ENCODE measurements at places on chromosomes 5 and 9.
A peak's percentile ranks its signal among the peaks of the same experiment; 100 is the strongest.

DNA sequence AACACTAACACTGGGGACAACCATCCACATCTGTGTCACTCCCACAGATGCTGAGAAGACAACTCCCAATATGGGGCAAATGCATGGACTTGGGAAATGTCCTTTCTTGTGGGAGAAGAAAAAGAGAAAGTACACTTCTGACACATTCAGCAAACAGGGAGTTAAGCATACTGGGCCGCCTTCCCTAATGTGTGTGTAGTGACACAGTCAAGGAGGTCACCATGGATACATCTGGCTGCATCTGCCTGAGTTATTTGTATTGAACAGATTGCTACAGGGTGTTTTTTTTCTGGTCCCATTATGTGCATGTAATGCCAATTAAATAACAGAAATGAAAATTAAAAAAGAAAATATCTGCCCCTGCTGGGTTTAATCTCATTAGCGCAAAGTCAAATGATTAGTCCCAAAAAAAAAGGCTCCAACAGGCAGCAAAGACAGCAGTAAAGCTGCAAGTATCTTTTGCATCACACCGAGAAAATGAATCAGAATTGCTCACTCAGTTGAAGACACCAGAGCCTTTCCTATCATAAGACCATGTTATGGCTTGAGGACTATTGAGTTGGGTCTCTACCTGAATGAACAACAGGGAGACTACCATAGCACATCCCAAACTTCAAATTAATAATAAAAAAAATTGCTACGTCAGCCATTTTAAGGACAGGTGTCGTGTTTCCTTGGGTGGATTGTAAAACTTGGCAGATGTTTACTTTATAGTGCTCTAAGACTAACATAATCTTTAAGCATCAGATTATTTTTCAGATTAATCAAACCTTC, 395.9 kb downstream of the DTWD2 start:
- no peak for DNase-seq

GRCh38 chr5:71790433-71790832, 71.4 kb downstream of the CARTPT start:
- no peak for DNase-seq

DNA sequence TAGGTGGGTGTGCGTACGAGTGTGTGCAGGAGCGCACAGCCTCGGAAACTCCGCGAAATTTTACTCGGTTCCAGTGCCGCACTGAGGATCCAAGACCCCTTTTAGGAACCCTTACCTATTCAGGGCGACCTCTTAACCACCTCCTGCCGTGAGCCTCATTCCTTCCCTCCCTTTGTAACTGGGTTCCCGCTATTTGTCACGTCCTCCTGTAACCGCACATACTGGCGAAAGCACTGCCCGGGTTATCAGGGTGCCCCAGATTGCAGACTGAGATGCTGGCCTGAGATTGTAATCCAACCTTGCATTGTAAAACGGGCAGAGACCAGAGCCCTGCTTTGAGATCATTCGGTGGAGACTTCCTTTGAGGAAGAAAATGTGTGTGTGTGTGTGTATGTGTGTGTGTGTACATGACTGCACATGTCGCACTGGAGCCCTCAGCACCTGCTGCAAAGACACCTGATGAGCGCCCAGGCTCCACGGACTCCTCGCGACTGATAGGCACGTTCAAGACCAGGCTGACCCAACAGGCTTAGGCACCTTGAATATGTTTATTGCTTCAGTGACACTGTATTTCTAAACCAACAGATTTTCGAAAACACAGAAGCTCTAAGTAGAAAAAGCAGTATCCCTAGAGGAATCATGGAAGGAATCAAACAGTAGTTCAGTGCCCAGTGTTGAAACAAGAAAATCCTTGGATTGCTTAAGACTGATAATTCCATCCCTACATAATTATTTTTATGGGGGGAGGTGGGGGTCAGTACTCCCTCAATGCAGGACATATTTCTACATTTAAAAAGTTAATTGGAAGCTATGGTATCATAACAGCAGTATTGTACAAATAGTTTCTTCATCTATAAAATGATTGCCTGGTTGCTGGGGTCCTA, 86.5 kb upstream of the TNFAIP8 start:
- peak; percentile 29 for DNase-seq

DNA sequence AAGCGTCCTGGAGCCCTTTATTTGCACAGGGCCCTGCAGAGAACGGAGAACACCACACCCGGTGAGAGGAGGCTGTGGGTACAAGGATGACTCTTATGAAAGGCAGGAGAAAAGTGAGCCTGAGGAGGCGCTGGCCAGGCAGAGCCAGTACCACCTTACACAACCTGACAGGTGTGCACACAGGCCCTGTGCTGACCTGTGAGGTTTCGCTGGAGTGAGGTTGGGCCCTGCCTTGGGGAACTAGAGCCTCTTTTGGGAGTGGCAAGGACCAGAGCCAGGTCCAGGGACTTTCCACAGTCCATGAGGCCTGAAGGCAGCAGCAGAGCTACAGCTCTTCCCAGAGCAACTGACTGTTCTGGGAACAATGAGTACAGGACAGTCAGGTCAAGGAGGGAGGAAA, 3.1 kb downstream of the SRD5A1 start:
- no peak for DNase-seq

DNA sequence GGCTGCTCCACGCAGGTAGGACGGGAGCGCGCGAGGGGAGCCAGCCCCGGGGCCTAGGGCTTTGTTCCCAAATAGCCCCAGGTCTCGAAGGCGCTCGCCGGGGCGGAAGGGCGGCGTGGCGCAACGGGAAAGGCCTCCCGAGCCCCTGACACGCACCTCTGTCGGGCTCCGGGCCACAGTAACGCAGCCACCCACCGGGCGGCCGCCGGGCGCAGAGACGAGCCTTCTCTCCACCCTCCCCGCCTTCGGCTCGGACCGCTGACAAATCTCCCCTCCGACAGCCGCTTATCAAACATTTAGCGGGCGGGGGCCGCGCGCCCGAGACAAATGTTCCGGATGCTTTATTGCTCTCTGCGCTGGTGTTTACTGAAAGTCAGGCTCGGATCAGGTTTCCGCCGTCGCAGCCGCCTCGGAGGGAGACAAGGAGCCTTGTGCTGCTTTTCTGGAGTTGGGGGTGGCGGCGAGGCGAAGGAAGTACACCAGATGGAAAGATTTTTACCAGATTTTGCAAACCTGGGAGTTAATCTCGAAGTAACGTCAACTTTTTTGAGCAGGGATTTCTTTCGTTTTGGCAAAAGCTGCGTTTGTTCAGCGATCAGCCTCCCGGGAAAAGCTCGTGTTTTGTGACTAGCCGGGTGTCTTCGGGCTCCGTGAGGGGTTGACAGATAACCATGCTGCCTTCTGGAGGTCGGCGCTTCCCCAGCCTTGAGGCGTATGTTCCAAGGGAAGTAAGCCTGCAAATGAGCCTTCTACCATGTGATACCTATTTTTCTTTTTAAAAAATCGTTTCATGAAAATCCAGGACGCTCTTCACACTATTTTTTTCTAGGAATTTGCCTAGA, 950 bp downstream of the RGMB start:
- peak; percentile 44 for DNase-seq

DNA sequence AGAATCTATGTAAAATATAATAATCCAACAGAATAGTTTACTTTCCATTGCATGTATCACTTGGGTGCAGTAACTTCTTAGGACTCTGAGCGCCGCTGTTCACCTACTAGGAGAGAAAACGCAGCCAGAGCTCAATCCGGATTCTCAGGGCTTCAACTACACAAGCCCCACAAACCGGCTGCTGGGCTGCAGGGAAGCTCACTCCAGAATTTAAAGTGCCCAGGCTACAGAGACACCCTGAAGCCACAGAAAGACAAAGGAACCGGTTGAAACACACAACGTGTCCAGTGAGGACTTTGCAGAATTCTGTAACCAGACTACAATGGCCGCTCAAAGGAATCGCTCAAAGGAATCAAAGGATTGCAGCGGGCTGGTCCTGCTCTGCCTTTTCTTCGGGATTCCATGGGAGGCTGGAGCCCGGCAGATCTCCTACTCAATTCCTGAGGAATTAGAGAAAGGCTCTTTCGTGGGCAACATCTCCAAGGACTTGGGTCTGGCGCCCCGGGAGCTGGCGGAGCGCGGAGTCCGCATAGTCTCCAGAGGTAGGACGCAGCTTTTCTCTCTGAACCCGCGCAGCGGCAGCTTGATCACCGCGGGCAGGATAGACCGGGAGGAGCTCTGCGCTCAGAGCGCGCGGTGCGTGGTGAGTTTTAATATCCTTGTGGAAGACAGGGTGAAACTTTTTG, at the start of gene PCDHGA10:
TSS of gene PCDHGA10 (plus strand) at position 134 of the 686 bp plus-strand sequence. CDS start at position 323, 189 bp downstream.
- DNase-seq, result peak; percentile 38

- DNase-seq, result no peak
Measured at GRCh38 chr5:133474851-133475590, 137.3 kb downstream of the FSTL4 start.

DNA sequence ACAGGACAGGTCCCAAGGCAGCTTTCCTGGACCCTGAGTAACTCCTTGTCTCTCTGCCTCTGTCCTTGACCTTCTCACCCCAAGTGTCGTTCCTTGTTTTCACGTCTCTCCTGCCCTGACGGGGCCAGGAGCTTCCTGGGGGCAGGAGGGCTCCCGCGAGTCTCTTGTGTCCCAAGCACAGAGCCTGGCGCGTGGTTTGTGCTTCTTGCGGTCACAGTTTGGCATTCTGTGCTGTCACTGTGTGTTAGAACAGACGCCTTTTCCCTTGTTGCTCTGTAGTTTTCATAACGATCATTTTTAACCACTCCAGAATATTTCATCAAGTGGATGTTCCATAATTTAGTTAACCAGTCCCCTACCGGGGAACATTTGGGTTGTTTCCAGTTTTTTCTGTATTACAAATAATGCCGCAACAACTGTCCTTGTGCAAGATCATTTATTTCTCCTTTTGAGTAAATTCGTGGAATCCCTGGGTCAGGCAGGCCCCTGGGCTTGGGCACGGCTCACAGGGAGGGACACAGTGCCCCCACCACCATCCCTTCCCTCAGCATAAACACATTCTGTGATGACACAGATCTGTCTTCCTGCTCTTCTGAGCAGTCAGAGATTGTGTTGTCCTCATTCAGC, 71.9 kb downstream of the TSPAN17 start:
- no peak for DNase-seq

- no peak for DNase-seq
Measured at GRCh38 chr9:37119360-37119759, 1.0 kb upstream of the ZCCHC7 start.

DNA sequence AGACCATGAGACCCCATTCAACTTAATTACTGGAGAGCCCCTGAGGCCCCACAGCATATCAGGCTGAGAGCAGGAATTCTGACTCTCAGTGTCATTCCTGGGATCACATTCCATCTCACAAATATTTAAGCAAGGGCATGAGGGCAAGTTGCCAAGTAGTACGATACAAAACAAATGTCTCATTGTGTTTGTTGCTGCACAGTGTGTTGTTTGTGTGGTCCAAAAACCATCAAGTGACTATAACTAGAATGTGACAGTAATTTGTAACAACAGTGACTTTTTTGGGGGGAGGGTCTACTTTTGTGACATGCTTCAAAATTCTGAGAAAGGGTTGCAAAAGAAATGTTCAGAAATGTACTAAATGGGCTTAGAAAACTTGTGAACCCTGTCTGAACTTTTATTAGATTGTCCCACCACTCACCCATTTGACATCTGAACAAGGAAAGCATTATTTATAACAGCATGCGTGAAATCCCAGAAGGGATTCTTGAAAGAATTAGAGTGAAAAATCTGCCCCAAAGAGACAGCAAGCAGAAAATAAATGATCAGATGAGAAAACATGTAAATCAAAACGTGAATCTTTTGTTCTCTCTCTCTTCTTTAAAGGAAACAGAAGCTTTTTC, 347.0 kb downstream of the NTRK2 start:
- no peak for DNase-seq

GRCh38 chr5:139164020-139164419, 34.1 kb downstream of the SIL1 start:
- DNase-seq, result no peak

DNA sequence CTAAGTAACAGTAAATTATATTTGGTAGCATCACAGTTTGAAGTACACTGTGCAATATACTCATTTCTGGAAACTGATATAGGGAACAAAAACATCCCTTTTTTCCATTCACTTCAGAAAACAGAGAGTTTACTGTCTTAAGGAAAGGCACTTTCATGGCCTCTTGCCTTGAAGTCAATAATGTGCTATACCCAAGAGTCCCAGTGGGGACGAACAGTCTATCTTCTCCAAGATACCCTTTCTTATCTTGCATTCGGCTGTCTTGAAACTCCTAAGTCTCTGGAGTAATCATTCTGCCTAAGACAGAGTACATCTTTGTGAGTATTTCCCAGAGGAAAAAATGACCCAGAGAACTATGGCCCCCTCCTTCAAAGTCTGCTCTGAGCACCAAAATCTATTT, 107.1 kb downstream of the SLC1A3 start:
- no peak for DNase-seq

- no peak for DNase-seq
Measured at GRCh38 chr9:71897577-71897976, 13.4 kb downstream of the ABHD17B start.

GRCh38 chr5:82105457-82105856, 133.6 kb downstream of the ATG10 start:
- no peak for DNase-seq

DNA sequence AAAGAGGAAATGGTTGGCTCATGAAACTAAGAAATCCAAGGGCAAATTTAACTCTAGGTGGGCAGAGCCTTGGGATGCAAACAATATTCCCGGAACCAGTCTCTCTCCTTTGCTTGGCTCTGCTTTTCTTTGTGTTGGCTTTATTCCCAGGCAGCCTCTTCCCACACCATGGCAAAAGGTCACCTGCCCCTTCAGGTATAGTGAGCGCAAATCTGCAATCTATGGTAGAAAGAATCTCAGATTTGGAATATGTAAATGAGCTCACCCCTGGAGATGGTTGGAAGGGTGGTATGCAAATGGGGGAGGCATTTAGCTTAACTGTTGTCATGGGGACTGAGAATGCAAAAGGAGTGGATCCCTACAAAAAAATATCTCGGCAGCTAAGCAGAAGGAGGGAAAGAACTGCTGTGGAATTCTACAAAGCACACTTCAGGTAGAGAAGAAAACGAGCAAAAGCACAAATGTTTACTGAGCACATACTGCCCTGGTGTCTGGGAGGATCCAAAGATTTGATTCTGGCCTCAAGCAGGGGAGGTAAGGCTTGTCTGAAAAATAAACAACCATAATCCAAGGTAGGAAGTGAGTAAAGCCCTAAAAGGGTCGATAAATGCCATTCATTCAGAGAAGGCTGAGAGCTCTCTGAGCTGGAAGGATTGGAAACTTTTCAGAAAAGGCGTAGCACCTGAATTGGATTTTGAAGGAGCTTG, 139.7 kb downstream of the TLE1 start:
- DNase-seq, result no peak

GRCh38 chr9:12846035-12846434, 71.2 kb downstream of the LURAP1L start:
- DNase-seq, result no peak

DNA sequence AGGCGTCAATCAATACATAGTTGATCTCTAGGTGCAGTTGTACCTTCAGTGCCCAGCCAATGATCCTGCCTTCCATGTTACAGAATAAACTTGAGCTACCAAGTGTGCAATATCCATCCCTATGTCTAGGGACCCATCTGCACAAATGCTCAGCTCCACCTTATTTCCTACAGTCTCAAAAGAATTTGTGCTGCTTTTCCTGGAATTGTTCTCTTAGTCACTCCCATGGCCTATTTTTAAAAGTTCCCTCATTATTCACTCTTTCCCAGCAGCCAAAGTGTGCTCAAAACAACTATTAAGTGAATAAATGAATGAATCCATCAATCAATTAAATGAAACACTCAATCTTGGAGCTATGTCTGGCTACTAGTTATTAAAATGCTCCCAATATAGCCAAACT, 14.7 kb downstream of the LIX1 start:
- DNase-seq, result no peak

GRCh38 chr5:22844155-22844554, 9.0 kb downstream of the CDH12 start:
- no peak for DNase-seq

GRCh38 chr5:179266291-179267070, 78.8 kb downstream of the ADAMTS2 start:
- no peak for DNase-seq

Data from effector CD4-positive, alpha-beta T cell (primary cell).